ENCODE measurements at places on chromosomes 11 and 22.

DNA sequence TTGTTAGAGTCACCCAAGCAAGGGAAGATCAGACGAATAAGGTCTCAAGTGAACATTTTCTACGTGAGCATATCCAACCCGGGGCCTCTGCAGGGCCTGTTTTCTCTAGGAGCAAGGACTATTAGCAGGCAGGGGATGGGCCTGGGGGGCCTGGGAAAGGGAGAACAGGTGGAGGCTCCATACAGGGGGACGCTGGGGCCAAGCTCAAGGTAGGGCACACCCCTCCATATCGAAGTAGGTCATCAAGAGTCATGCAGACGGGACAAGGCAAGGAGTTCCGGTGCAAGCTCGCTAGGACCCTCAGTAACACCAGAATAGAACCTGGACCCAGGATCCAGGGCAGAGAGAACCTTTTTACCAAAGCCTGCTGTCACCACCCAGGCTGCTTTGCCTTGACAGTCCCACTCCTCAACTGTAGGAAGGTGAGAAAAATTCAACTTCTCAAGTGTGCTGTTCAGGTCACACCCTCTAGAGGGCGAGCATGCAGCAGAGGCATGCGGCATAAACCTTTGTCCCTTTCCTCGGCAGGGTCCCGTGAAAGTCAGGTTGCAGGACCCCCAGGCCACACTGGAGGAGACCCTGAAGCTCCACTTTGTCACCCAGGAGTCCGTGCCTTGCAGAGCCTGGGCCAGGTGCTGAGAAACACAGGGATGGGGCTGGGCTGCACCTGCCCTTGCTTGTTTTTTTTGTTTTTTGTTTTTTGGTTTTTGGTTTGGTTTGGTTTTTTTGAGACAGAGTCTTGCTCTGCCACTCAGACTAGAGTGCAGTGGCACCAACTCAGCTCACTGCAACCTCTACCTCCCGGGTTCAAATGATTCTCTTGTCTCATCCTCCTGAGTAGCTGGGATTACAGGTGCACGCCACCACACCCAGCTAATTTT, 8.6 kb upstream of the APOBEC3B start:
- no peaks in the 10 kb centered on the region for H3K4me1 ChIP-seq
- DNase-seq = no peak
- no peak overlapping the region for H3K27ac ChIP-seq
- no peak overlapping the region for H3K4me3 ChIP-seq

DNA sequence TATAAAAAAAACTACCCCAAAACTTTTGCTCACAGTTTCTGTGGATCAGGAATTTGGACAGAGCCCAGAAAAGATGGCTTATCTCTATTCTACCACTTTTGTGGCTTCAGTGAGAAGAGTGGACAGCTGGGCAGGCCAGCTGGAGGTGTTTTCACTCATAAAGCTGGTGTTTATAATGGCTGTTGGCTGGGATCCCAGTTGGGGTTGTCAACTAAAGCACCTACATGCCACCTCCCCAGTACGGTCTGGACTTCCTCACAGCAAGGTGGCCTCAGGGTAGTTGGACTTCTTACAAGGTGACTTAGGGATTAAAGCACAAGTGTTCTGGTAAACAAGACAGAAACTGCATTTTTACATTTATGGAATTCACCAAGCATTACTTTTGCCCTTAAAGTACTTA, 171.0 kb downstream of the NELL1 start:
- H3K27me3 ChIP-seq = no peaks in the 10 kb centered on the region
- no peaks in the 10 kb centered on the region for H3K4me1 ChIP-seq
- no peak overlapping the region for H3K27ac ChIP-seq
- no peak for DNase-seq
- no peaks in the 10 kb centered on the region for H3K36me3 ChIP-seq

GRCh38 chr11:44979543-44980399, 29.1 kb upstream of the TP53I11 start:
- no peaks in the 10 kb centered on the region for H3K36me3 ChIP-seq
- H3K4me3 ChIP-seq = no peak overlapping the region
- H3K4me1 ChIP-seq = no peaks in the 10 kb centered on the region
- H3K27me3 ChIP-seq = no peaks in the 10 kb centered on the region
- DNase-seq = no peak
- no peak overlapping the region for H3K27ac ChIP-seq

DNA sequence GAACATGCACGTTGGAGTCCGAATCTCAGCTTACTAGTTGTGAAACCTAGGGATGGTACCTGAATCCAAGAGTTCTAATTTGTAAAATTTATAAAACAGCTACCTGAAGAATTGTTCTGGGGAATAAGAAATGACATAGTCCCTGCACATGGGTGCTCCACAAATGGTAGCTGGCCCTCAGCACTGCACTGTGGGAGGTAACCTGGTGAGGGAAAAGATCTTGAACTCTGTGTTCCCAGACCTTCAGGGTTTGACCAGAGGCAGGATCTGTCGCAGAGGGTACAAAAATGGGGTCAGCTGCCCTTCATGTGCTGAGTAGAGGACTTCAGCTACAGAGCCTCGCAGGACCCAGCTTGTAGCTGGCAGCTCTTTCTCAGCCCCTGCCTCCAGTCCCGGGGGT, 73.5 kb downstream of the USP35 start:
- no peaks in the 10 kb centered on the region for H3K4me1 ChIP-seq
- H3K36me3 ChIP-seq = no peaks in the 10 kb centered on the region
- no peak overlapping the region for H3K27ac ChIP-seq
- no peak overlapping the region for H3K4me3 ChIP-seq

DNA sequence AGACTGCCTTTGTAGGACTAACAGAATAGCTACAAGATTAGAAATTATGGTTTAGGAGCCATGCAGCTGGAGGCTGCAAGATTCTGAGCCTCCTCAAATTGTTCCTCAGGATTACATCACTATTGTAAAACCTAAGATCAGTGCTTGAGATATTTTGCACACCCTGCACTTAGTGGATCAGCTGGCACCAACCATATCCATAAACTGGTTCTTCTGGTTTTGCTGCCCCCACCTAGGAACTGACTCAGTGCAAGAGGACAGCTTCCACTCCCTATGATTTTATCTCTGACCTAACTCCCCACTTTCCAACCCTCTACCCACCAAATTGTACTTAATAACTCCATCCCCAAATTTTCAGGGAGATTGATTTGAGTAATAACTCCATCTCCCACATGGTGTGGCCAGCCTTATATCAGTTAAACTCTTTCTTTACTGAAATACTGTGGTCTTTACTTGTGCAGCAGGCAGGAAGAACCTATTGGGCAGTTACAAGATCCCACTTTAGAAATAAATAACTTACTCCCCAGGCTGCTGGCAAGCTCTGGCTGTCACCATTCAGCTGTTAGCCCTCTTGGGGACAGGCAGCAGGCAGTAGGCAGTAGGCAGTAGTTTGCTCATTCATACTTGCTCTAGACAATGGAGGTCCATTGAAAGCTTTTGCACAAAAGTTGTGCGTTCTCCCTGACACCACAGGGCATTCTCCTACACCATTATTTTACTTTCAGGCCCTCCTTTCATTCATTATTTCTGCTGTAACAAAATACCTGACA, 119.0 kb downstream of the SLC17A6 start:
- no peaks in the 10 kb centered on the region for H3K27me3 ChIP-seq
- no peak overlapping the region for H3K4me3 ChIP-seq
- no peak overlapping the region for H3K27ac ChIP-seq
- no peaks in the 10 kb centered on the region for H3K36me3 ChIP-seq
- no peaks in the 10 kb centered on the region for H3K4me1 ChIP-seq

DNA sequence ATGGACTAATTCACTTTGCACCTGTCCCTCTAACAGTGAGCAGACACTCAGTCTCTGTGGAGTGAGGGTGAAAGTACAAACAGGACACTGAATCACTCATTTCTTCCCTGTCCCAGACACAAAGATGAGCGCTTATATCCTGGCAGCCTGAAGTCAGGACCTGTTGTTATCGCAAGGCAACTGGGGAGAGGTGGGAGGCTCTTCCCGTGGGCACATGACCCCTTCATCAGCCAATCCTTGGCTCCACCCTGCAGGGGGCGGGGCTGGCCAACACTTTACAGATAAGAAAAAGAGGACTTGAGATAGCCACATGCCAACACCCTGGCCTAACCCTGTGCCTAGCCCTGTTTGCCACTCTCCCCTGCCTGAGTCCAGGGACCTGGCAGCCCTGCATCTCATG, 29.5 kb upstream of the TESMIN start:
- H3K36me3 ChIP-seq = peaks cover 2% of the 10 kb centered on the region
- H3K27ac ChIP-seq = no peak overlapping the region
- H3K4me1 ChIP-seq = no peaks in the 10 kb centered on the region
- H3K27me3 ChIP-seq = no peaks in the 10 kb centered on the region

DNA sequence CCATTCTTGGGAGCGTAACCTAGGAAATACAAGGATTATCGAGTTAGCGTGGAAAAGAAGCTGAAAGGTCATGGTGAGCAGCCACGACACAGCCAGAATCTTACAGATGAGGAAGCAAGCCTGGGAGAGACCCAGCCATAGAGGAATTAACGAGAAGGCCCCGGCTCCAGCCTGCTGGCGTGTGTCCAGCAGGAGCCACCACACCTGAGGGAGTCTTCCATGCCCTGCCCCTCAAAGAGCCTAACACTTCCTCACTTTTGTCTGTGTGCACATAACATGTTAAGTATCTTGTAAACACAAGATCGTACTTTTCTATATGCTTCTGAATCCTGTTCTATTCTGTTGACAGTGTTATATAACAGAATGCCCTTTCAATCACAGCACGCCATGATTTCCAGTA, 18.1 kb downstream of the CECR2 start:
- no peaks in the 10 kb centered on the region for H3K36me3 ChIP-seq
- H3K27me3 ChIP-seq = no peaks in the 10 kb centered on the region
- H3K4me1 ChIP-seq = no peaks in the 10 kb centered on the region
- no peak for DNase-seq
- H3K27ac ChIP-seq = no peak overlapping the region
- no peak overlapping the region for H3K4me3 ChIP-seq

GRCh38 chr22:41781507-41781906, 19.0 kb upstream of the CCDC134 start:
- peaks cover 16% of the 10 kb centered on the region for H3K4me1 ChIP-seq
- H3K27ac ChIP-seq = peak overlapping the region; percentile 54
- H3K36me3 ChIP-seq = no peaks in the 10 kb centered on the region
- no peak for DNase-seq
- H3K27me3 ChIP-seq = no peaks in the 10 kb centered on the region
- H3K4me3 ChIP-seq = peak overlapping the region; percentile 76

Data from GM12878 (cell line).